ENCODE measurements at places on chromosomes 16 and 17.

- no peaks in the 10 kb centered on the region for H3K36me3 ChIP-seq
- no peak overlapping the region for H3K27ac ChIP-seq
- no peaks in the 10 kb centered on the region for H3K27me3 ChIP-seq
- no peaks in the 10 kb centered on the region for H3K4me1 ChIP-seq
- H3K4me3 ChIP-seq = no peak overlapping the region
- no peak for DNase-seq
Measured at GRCh38 chr17:67546578-67547527, 169.8 kb downstream of the PITPNC1 start.

GRCh38 chr16:66842765-66843164 lies 1.4 kb upstream of the CA7 start:
- no peak for DNase-seq
- H3K4me3 ChIP-seq = no peak overlapping the region
- H3K4me1 ChIP-seq = peaks cover 18% of the 10 kb centered on the region

DNA sequence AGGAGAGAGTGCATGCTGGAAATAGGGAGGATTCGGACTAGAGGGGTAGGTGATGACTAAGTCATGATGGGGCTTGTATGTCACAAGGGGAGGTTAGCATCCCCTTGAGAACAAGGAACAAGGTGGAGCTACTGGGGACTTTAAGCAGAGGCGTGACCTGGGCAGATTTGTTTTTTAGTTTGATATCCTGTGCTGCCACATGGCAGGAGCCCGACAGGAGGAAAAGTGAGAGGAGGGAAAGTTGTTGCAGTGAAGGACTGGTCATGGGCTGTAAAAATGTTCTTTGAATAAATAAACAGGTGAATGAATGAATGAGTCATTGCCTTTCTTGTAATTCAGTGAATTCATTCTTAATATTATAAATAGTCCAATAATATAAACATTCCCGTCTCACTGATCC lies 365.1 kb upstream of the CDH5 start:
- H3K4me1 ChIP-seq = no peaks in the 10 kb centered on the region
- no peaks in the 10 kb centered on the region for H3K36me3 ChIP-seq
- H3K27me3 ChIP-seq = no peaks in the 10 kb centered on the region
- H3K4me3 ChIP-seq = no peak overlapping the region
- DNase-seq = no peak

DNA sequence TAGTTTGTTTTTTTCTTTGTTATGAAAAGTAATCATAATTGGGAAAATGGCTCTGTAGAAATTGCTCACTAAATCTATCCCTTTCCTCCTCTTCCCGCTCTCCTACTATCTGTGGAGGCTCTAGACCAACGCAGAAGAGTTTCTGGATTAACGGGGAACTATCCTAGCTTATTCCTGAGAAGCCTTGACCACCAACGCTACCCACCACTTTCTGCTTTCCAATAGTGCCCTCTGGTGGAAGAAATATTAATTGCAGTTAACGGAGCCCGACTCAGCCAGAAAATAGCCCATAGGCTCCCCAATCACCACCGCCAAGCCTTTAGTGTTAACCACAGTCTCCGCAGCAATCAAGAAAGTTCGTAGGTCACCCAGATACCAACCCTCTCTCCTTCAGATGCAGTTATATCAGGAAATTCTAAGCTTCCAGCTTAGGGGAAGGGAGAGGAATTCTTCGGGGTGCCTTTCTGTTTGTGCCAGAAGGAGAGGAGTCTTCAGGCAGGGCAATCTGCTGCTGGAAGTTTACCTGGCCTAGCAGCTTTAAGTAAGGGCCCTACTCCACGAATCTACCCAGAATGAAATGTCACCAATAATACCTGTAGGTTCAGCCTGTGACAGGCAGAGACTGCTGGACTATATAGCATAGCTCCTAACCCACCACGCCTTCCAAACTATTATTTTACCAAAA lies 23.0 kb upstream of the NSRP1 start:
- peaks cover 8% of the 10 kb centered on the region for H3K27me3 ChIP-seq
- H3K27ac ChIP-seq = no peak overlapping the region
- peak; percentile 75 for DNase-seq
- H3K4me3 ChIP-seq = no peak overlapping the region
- H3K4me1 ChIP-seq = peaks cover 7% of the 10 kb centered on the region

GRCh38 chr17:1959871-1960544 lies 65.1 kb downstream of the RTN4RL1 start:
- no peaks in the 10 kb centered on the region for H3K4me1 ChIP-seq
- no peak overlapping the region for H3K27ac ChIP-seq
- H3K27me3 ChIP-seq = no peaks in the 10 kb centered on the region
- no peak for DNase-seq

DNA sequence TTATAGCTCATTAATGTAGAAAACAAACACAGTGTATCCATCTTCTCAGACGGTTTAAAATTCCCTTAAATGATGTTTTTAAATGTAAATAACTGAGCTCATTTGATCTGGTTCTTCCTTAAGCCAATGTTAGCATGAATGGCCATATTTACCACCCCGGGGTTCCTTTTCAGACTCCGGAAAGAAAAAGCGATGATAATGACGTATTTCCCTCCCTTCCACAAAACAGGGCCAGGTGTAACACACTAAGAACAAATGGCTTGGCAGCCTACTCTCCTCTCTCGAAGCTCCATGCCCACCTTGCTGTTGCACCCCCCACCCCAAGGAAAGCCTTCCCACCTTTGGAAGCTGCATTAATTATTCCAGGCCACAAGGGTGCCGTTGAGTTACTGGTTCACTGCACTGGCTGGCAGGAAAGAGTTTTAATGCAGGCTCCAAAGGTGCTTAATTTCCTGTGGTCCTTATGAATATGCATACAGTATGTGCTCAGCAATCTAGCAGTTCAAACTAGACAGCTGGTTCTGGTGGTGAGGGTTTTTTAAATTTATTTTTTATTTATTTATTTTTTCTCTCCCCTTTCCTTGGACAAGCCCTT lies 378.9 kb downstream of the WWOX start:
- H3K36me3 ChIP-seq = no peaks in the 10 kb centered on the region
- H3K27ac ChIP-seq = no peak overlapping the region
- no peaks in the 10 kb centered on the region for H3K27me3 ChIP-seq
- no peak overlapping the region for H3K4me3 ChIP-seq
- DNase-seq = peak; percentile 28

DNA sequence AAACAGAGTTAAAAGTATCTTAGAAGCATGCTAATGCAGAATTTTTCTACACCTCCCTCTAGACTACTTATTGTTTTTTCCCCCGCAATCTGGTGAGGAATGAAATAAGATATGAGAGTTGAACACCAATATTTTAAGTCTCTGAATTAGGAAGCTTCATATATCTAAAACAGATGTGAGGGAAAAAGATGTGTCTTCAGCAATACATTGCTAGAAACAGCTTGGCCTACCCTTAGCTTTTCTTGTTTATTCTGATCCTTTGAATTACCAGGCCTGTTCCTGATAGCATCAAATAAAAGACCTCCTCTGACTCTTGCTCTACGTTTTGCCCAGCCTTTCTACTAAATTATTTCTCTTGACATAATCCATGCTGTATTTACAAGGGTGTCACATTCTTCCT lies 221.8 kb downstream of the CDH11 start:
- no peak overlapping the region for H3K4me3 ChIP-seq
- H3K36me3 ChIP-seq = no peaks in the 10 kb centered on the region
- DNase-seq = no peak
- no peaks in the 10 kb centered on the region for H3K27me3 ChIP-seq
- no peak overlapping the region for H3K27ac ChIP-seq
- no peaks in the 10 kb centered on the region for H3K4me1 ChIP-seq

DNA sequence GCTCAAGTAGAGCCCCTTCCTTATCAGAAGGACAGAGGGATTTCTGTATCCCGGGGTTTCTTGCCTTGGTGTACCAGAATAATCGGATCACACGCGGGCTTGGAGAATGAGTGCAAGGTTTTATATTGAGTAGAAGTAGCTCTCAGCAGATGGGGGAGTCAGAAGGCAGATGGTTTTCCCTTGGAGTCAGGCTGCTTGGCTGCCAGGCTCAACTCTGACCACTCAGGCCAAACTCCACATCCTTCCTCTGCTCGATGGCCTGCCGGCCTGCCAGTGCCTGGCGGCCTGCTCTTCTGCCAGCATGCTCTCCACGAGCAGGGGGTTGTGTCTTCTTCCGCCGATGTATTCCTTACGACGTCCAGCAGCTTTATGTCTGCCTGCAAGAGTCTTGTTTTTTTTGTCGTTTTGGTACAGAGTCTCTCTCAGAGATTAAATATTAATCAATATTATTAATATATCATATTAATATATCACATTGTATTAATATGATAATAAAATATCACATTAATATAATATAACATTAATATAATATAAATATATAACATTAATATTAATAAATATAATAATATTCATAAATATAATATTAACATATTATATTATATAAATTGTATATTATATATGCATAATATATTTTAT lies 229.2 kb upstream of the WSCD1 start:
- no peaks in the 10 kb centered on the region for H3K27me3 ChIP-seq
- no peak overlapping the region for H3K27ac ChIP-seq
- no peak for DNase-seq
- H3K4me1 ChIP-seq = no peaks in the 10 kb centered on the region
- no peak overlapping the region for H3K4me3 ChIP-seq

- H3K27me3 ChIP-seq = no peaks in the 10 kb centered on the region
- H3K27ac ChIP-seq = no peak overlapping the region
- H3K4me1 ChIP-seq = peaks cover 50% of the 10 kb centered on the region
- peaks cover 9% of the 10 kb centered on the region for H3K36me3 ChIP-seq
- no peak for DNase-seq
Measured at GRCh38 chr17:76438906-76439305, 14.0 kb downstream of the UBE2O start.

DNA sequence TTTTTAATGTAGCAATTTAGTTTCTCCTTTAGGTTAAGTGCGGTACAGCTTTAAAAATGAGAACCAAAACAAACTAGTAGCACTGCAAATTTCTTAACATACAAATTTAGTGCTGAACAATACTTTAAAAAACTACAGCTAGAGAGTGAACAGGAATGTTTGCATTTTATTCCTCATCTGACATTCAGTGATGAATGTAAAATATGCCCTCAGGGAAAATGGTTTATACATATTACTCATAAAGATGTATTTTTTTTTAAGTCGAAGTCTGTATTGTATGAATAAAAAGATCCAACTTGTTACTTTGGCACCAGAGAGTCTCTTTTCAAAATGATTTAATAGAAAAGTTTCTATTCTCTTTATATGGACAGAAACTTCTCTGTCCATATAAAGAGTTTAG lies 96.8 kb downstream of the BRIP1 start:
- H3K4me3 ChIP-seq = no peak overlapping the region
- no peak overlapping the region for H3K27ac ChIP-seq
- H3K27me3 ChIP-seq = no peaks in the 10 kb centered on the region
- DNase-seq = no peak
- H3K4me1 ChIP-seq = no peaks in the 10 kb centered on the region

DNA sequence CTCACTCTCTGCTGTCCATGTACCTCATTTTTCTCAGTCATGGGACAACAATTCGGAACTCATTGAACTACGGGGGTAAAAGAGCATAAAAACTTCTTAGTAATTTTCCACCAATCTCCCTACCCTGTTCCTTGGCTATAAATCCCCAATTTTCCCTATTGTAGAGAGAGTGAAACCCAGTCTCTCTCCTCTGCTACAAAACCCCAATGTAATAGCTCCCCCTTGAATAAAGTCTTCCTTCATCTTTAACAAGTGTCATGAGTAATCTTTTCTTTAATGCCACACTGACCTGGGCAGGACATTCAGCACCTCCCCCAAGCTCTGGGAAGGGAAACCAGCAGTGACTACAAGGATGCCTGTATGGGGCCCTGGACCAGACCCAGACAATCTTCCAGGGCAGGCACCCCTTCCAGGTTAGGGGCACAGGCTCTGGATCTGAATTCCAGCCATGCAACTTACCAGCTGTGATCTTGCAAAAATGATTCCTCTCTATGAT lies 10.2 kb upstream of the EIF1 start:
- no peaks in the 10 kb centered on the region for H3K36me3 ChIP-seq
- H3K27me3 ChIP-seq = no peaks in the 10 kb centered on the region
- H3K27ac ChIP-seq = peak overlapping the region; percentile 62
- peak overlapping the region; percentile 51 for H3K4me3 ChIP-seq

- DNase-seq = no peak
- no peaks in the 10 kb centered on the region for H3K4me1 ChIP-seq
- no peaks in the 10 kb centered on the region for H3K36me3 ChIP-seq
- H3K4me3 ChIP-seq = no peak overlapping the region
- no peaks in the 10 kb centered on the region for H3K27me3 ChIP-seq
Measured at GRCh38 chr16:75535211-75535843, 581 bp downstream of the CHST5 start.

GRCh38 chr16:74561626-74562025 lies 45.3 kb downstream of the GLG1 start:
- H3K36me3 ChIP-seq = peaks cover 4% of the 10 kb centered on the region
- H3K4me1 ChIP-seq = no peaks in the 10 kb centered on the region
- H3K4me3 ChIP-seq = no peak overlapping the region
- no peak for DNase-seq
- H3K27ac ChIP-seq = no peak overlapping the region

- H3K36me3 ChIP-seq = no peaks in the 10 kb centered on the region
- peaks cover 90% of the 10 kb centered on the region for H3K4me1 ChIP-seq
- H3K4me3 ChIP-seq = peak overlapping the region; percentile 8
- peaks cover 85% of the 10 kb centered on the region for H3K27me3 ChIP-seq
Measured at GRCh38 chr17:48613862-48614694, 1.0 kb downstream of the HOXB8 start.

- H3K4me1 ChIP-seq = no peaks in the 10 kb centered on the region
- H3K27ac ChIP-seq = no peak overlapping the region
- H3K27me3 ChIP-seq = no peaks in the 10 kb centered on the region
- H3K4me3 ChIP-seq = no peak overlapping the region
Measured at GRCh38 chr16:64092271-64092670, 1029.6 kb downstream of the CDH11 start.

DNA sequence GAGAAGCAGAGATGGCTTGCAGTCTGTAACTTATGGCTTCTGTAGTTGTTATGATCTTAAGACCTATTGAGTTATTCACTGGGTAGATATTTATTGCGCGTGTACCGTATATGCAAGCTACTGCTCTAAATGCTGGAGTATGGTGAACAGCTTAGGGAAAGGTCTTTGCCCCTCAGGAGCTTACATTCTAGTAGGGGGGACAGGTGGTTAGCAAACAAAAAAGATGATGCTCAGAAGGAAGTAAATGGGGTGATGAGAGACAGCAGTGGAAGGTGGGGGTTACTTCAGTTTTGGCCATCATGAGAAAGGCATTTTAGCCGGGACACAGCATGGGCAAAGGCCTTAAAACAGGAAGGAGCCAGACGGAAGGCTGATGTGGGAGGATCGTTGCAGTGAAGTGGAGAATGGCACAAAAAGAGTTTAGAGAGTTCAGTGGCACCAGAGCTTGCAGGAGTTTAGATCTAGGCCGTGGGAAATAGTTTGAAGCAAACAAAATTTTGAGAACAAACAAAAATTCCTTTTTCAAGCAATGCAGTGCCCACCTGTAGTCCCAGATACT lies 2.1 kb downstream of the ARMC7 start:
- no peak overlapping the region for H3K27ac ChIP-seq
- no peaks in the 10 kb centered on the region for H3K36me3 ChIP-seq
- no peak for DNase-seq

- peak overlapping the region; percentile 21 for H3K27ac ChIP-seq
- H3K27me3 ChIP-seq = no peaks in the 10 kb centered on the region
- DNase-seq = no peak
- H3K4me3 ChIP-seq = no peak overlapping the region
- H3K4me1 ChIP-seq = peaks cover 28% of the 10 kb centered on the region
- H3K36me3 ChIP-seq = no peaks in the 10 kb centered on the region
Measured at GRCh38 chr16:70302745-70303144, 3.8 kb downstream of the DDX19B start.

All from B cell (primary cell).